Fibroblast of mammary gland (primary cell): ENCODE measurements at places on chromosomes 6 and 20.

- peak; percentile 82 for DNase-seq
Measured at GRCh38 chr6:7617801-7618764, 28.1 kb downstream of the SNRNP48 start.

DNA sequence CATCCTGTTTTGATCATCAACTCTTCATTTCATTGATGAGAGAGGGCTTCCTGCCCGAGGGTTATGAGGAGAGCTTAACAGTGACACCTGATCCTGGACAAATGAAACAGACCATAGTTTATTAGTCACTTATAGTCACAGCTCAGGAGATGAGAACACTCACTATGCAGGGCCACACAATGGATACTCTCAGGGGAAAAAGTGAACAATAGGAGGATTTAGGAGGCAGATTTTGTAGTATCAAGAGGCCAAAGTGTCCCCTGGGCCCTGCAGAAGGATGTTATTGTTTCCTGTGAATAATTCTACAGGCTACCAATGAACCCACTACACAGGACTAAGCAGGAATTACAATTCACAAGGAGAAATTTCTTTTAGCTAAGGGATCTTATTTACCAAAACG, 772.8 kb upstream of the MAN1A1 start:
- DNase-seq = no peak

DNA sequence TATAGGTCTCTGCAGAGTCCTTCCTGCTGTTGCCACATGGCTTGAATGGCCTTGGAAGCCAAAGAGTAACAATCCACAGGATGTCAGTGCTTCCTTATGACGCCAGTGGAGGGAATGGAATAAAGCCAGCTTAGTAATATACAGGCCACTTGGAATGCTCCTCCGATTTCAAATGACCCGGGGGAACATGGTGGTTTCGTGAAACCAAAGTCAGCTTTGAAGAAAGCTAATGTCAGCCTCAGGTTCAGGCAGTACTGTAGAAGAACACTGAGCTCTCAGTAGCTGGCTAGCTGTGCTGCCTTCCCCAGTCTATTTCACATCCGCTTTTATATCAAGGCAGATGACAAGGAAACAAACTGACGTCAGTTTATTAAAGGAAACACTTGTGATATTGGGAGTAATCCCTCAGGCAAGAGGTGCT, 189.1 kb downstream of the DTNBP1 start:
- DNase-seq = peak; percentile 92

GRCh38 chr6:18823782-18824386, 436.7 kb downstream of the RNF144B start:
- DNase-seq = peak; percentile 57

GRCh38 chr20:47314647-47315338, 41.7 kb downstream of the ZMYND8 start:
- no peak for DNase-seq

GRCh38 chr6:73747289-73747688, 51.3 kb downstream of the CD109 start:
- DNase-seq = no peak

- no peak for DNase-seq
Measured at GRCh38 chr20:61913423-61914225, 152.1 kb downstream of the TAF4 start.

DNA sequence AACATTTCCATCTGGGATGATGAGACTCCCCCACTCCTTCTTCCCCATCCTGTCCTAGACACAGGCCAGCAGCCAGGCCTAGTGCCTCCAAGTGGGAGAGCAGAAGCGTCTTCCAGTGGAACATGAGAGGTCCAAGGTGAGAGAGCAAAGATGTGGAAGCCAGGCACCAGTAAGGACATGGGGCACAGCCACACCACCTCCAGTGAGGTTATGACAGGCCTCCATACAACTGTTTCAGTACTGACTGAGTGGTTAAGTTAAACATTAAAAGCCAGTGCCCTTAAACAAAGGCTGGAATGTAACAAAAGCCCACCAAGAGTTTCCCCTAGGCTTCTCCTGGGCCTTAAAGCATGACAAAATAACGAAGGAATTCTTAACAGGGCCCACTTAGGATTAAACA, 5.3 kb downstream of the ZBTB24 start:
- no peak for DNase-seq

- DNase-seq = no peak
Measured at GRCh38 chr6:1076531-1077459, 235.1 kb upstream of the FOXQ1 start.

DNA sequence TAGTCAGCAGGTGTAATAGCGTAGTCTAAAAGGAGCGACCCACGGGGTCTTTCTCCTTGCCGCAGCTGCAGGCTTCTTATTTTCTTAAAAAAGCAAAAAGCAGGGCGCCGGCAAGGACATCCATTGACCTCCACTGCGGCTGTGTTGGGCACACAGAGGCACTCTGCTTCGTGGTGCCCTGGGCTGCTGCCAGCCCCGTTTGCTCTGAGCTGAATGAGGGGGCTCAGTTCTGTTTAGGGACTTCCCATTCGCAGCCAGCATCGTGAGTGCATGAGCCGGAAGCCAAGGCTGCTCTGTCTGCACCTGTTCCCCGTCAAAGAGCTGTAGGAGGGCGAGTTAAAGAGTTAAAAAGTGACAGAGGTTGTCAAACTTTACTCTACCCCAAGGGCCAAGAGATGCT, 1.7 kb upstream of the SLC22A2 start:
- DNase-seq = no peak

GRCh38 chr6:90940812-90941481, 354.1 kb upstream of the MAP3K7 start:
- peak; percentile 56 for DNase-seq

GRCh38 chr6:3227363-3228045, at the start of gene TUBB2B:
Gene TUBB2B (minus strand): TSS chr6:3227653. CDS start chr6:3227543, 110 bp downstream.
- DNase-seq = no peak

DNA sequence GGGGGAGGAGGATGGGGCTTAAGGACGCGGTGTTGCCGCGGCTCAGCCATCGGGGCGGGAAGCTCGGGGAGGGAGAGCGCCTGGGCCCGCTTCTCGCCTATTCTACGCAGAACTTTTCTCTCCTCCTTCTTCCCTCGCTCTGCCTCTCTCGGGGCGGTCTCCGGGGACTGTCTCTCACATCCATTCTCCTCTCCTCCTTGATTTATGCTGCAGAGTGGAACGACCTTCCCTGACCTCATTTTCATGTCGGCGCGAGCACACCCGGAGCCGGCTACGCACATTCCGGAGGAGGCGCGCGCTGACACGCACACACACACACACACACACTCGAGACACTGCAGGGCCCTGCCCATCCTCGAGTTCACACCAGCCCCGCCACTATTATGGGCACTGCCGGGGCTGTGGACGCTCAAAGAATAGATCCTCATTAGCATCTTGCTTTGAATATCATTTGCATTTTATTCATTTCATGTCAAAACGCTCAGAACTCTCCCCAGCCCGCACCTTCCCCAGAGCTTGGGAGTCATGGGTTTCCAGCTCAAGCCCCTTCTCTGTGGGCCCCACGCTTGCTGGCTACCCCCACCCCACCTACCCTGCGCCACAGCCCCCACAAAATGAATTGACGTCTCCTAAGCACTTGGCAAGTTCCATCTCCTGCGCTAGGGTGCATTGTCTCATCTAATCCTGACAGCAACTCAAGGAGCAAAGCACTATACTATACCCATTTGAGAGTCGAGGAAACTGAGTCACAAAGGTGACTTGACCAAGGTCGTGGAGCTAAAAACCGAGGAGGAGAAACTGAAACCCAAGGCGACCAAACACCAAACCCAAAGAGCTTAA, 36.8 kb downstream of the NCR2 start:
- no peak for DNase-seq

DNA sequence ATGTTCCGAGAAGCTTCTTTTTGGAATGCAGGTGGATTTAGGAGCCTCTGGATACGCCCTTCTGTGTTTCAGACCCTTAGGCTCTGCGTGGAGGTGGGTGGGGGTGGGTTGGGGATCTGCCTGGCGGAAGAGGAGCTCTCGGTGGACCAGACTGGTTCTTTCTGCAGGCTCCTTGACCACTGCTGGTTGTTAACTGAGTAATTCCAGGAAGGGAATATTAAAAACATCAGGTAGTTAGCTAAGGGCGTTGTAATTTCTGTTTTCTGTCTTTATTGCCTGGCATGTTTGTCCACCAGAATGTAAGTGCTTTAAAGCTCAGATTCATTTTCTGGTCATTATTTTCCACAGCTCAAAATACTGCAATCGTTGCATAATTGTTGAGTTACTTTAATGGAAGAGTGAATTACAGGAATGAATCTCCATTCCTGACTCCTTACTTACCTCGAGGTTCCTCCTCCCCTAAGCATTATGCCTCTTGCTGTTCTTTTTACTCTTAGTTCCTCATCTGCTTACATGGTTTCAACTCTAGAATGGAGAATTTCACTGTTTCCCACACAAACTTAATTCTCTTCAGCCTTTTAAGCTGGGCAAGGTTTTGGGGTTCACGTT, 5.9 kb downstream of the CDYL start:
- DNase-seq = no peak

DNA sequence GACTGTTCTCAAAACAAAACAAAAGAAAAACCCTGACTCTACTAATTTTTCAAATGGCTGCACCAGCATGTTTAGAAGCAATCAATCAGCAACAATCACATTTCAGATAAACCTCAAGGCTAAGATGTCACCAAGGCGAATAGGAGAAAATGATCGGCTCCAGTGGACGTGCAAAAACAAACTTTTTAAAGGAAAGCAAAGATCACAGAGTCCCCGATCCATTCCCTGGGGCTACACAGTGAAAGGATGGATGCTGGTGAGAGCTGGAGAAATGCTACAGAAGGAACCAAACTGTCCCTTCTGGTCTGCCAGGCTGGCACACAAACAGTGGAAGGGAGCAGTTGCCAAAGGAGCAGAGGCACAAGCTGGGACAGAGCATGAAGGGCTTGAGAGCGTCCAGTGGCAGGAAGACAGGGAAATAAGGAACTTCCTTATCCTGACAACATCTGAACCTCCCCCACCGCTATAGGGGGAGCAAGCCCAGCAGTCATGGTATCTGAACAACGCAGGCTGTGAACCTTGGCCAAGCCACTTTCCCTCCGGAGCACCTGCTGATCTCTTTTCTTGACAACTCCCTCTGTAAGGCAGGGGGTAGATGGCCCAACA, 73.7 kb upstream of the HIVEP1 start:
- DNase-seq = no peak

GRCh38 chr6:43673444-43674084, 14.0 kb downstream of the MRPS18A start:
- DNase-seq = no peak

GRCh38 chr6:112087916-112088315, 525 bp downstream of the FAM229B start:
- DNase-seq = peak; percentile 11

GRCh38 chr20:5072756-5073659, 46.8 kb downstream of the PCNA start:
- DNase-seq = peak; percentile 66

GRCh38 chr6:106290954-106291353, 34.6 kb downstream of the ATG5 start:
- no peak for DNase-seq

DNA sequence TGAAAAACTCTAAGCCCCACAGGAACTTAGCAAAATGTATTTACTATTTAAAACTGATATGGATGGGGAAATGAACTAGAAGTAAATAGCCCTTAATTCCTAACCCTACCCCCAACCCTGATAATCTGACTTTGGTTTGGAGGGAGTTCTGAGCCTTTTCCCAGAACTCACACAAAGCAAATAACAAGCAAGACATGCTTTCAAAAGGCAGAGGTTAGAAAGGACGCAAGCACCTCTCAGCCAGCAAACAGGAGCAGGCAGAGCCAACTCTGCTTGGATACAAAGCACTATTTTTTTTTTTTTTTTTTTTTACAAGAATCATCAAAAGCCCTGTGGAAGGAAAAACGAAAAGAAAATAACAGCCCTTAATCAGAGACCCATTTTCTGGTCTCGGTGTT, 58.7 kb downstream of the SLC22A23 start:
- no peak for DNase-seq

DNA sequence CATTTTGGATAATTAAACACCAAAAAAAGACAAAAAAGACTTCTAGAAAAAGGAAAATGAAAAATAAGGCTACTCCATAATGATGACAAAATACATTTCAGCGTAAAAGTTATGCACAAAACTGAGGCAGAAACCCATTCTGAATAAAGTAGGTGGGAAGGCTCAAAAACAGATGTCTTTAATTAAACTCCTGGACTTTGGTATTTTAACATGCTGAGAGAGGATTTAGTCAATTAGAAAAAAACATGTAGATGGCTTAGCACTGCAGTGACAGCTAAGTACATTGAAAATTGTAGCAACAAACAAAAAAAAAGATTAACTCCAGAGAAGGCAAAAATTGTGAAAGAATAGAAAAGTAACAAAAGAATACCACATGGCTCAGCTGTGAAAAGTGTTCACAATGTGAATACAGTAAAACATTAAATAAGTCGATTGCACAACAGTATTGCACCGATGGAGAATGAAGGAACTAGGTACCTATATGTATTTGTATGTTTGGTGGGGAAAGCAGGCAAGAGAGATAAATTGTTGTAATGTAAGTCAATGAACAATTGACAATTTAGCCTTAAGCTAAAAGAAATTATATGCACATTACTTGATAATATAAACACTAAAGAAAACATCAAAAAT, 59.5 kb downstream of the TBC1D32 start:
- DNase-seq = peak; percentile 15

- no peak for DNase-seq
Measured at GRCh38 chr6:75446241-75446880, 47.2 kb downstream of the FILIP1 start.

DNA sequence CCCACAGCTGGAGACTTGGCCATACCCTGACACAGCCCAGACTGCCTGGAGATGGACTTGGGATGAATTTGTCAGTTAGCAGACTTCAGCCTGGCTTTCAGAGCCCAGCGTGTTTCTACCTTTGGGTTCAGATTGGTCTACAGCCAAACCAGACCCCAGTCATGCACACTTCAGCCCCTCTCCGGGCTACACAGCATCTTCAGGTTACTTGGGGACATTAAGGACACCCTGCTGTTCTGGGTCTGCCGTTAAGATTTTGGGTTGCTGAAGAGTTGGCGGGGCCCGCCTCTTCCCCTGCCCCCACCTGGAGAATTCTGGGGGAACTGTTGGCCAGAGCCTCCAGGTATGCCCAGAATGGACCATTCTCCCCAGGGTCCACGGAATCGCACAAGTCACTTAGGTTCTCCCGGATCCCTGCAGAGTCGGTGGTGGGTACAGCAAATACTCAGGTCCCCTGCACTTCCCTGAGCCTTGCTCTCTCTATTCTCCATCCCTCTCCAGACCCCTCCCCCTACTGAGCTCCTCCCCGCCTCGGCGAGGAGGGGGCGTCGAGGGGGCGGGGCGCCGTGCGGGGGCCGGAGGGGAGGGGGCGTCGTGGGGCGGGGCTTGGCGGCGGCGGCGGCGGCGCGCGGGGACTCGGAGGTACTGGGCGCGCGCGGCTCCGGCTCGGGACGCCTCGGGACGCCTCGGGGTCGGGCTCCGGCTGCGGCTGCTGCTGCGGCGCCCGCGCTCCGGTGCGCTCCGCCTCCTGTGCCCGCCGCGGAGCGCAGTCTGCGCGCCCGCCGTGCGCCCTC, at the start of gene PTK7:
Gene PTK7 (plus strand): TSS at position 645 of the 794 bp plus-strand sequence. CDS start 175 bp downstream, outside the sequence.
- DNase-seq = peak; percentile 36

GRCh38 chr6:160034036-160034930, 65.4 kb downstream of the IGF2R start:
- DNase-seq = peak; percentile 45

GRCh38 chr20:49549801-49550551, 18.0 kb downstream of the PTGIS start:
- no peak for DNase-seq

GRCh38 chr20:32789896-32790750, 27.9 kb downstream of the DNMT3B start:
- peak; percentile 63 for DNase-seq
